NCI-H460 (cell line): ENCODE measurements at places on chromosomes 6 and 20. TPM values are rescaled to one million over a fixed set of nuclear protein-coding genes. Genes with fewer than 3 reads are reported as not detected.

C6orf58 gene
- total RNA-seq: not detected in 2 replicates

RALY gene
- total RNA-seq: 99.9 and 106 TPM in 2 replicates

ZSCAN23 gene
- total RNA-seq: not detected in 2 replicates

POM121L2 gene
- total RNA-seq: not detected in 2 replicates

PAX1 gene
- 0.12 and 0.54 TPM in 2 replicates for total RNA-seq

MEI4 gene
- not detected in 2 replicates for total RNA-seq

C6orf15 gene
- not detected in 2 replicates for total RNA-seq

DNA sequence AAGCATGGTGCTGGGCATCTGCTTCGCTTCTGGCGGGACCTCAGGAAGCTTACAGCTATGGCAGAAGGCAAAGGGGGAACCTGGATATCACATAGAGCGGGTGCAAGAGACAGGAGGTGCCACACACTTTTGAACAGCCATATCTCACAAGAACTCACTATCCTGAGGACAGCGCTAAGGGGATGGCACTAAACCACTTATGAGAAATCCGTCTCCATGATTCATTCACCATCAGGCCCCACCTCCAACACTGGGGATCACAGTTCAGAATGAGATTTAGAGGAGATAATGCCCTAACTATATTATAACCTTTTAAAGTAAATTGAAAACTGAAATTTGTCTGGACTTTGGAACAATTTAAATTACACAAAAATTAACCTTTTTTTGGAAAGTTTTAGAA lies 37.8 kb upstream of the SUMO4 start:
- no peak for DNase-seq

GRCh38 chr20:11366660-11367059 lies 551.0 kb upstream of the BTBD3 start:
- DNase-seq: no peak

GRCh38 chr6:47402081-47402480 lies 75.5 kb upstream of the CD2AP start:
- no peak for DNase-seq

GRCh38 chr6:168201383-168201782 lies 118.2 kb downstream of the DACT2 start:
- DNase-seq: no peak

DNA sequence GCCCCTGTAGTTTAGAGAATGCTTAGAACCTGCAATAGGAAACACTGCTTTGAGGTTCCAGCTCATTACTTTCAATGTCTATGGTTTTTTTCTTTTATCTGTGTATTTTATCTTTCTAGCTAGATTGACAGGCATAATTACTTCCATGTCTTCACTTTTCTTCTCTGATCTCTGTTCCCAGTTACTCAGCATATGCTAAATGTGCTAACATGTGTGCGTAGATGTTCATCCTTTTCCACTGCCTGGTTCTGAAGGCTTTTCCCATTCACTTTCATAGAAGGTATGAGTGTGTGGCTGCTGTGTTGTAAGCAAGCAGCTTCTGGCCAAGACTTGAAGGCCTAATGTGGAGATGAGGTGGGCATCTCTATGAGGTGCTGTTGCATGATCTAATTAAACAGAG lies 38.9 kb downstream of the FAXC start:
- DNase-seq: no peak
